ENCODE measurements at places on chromosomes 7 and 10. TPM values are rescaled to one million over a fixed set of nuclear protein-coding genes. Genes with fewer than 3 reads are reported as not detected.

GRCh38 chr10:63145782-63146181, 12.7 kb downstream of the NRBF2 start:
- no peak for DNase-seq

Gene CYP2E1
- total RNA-seq = 2.5 TPM

- no peak for DNase-seq
These were observed 280.2 kb upstream of the PHYHIPL start for GRCh38 chr10:58896229-58896628.

GRCh38 chr10:111295788-111296187, 219.0 kb downstream of the ADRA2A start:
- no peak for DNase-seq

- peak; percentile 74 for DNase-seq
These were observed 32.8 kb upstream of the ARHGAP12 start for GRCh38 chr10:31961277-31962074.

DNA sequence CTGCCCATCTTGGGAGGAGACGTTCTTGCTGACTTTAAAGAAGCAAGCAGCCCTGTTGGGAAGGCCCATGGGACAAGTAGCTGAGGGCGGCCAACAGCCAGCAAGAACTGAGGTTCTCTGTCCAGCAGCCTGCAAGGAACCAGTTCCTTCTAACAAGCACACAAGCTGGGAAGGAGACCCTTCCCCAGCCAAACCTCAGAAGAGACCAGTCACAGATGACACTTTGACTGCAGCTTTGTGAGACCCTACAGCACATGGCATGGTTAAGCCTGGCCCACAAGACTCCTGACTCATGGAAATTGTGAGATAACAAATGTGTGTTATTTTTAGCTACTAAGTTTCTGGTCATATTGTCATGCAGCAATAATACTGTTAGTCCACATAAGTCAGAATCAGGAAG, 99.9 kb downstream of the PRLHR start:
- no peak for DNase-seq

DNA sequence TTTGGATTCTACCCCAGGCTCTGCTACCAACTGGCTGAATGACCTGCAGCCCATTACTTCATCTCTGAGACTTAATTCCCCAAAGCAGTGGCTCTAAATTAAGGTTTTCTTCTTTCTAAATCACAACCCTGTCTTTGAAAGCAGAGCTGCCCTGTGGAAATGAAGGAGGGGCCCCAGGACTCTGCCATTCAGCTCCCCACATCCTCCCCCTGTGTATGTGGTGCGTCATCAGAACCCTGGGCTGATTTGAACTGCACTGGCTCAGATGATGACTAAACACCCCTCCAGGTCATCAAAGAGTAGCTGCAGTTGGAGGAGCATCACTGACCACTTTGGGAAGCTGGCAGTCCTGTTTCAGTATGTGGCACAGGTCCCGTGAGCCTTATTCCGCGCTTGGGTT, 46.6 kb downstream of the BPGM start:
- DNase-seq = peak; percentile 98

DNA sequence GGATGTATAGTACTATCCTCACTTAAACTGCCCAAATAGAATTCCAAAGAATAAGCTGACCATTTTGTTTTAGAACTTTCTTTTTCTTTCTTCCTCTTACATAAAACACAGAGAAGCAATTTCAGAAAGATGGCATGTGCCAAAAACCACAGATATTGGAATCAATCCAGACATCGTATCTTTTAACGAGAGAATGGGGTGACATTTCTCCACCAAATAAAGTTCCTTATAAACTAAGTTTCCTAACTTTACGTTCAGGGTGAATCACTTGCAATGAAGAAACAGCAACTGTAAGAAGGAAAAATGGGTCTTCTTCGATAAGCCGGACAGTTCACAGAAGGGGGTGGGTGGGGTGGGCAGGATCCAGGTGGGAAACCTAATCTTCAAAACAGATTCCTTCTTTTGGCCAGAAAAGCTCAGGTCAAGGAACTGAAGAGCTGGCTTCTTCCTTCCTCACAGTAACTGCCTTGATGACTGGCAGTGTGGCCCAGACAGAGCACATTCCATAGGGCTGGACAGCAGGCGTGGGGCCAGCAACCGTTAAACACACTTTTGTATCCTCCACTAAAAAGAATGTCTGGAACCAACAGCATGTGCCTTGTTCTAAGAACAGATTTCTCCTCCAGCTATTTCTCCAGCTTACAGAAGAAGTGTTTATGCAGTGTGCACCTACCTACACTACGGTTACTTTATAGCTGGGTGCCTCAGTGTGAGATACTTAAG, 31.5 kb downstream of the CREB3L2 start:
- peak; percentile 70 for DNase-seq

Gene RASSF4
- 0.57 TPM for total RNA-seq

GRCh38 chr7:101913247-101913721, 95.9 kb downstream of the CUX1 start:
- DNase-seq = no peak

Gene VIM
- total RNA-seq = 6,746 TPM

Gene CPN1
- total RNA-seq = not detected

- DNase-seq = no peak
These were observed 22.9 kb upstream of the LRRC17 start for GRCh38 chr7:102889851-102890250.

Gene VOPP1
- total RNA-seq = 144 TPM

DNA sequence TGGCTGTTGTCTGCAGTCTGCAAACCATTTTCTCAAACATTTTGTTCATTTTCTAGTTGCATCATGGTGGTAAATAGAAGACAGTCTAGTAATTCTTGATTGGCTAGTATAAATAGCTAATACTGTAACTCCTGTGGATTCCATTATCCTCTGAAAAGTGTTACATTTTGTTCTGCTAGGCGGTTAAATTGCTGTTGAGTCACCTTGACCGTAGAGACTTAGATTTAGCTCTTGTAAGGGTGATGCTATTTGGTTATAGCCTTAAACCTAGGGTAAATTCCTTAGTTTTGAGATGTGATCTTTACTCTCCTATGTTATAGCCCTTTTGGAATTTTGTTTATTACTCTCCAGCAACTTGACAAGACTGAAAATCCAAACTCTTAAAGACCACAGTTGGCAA, 58.8 kb downstream of the SHOC2 start:
- DNase-seq = no peak

DNA sequence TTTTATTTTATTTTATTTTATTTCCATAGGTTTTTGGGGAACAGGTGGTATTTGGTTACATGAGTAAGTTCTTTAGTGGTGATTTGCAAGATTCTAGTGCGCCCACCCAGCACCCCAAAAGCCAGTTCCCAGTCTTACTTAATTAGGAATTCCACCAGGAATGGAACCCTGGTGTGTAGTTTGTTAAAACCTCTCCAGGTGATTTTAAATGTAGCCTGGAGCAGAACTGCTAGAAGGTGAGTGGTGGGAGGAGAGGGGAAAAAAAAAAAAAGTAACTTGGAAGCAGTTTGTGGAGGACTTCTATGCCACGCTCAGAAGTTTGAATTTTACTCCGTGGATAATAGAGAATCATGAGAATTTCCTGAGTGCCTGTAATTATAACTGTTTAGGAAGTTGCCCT, 5.5 kb upstream of the TEX47 start:
- no peak for DNase-seq

GRCh38 chr7:136533732-136534131, 334.7 kb upstream of the CHRM2 start:
- no peak for DNase-seq

DNA sequence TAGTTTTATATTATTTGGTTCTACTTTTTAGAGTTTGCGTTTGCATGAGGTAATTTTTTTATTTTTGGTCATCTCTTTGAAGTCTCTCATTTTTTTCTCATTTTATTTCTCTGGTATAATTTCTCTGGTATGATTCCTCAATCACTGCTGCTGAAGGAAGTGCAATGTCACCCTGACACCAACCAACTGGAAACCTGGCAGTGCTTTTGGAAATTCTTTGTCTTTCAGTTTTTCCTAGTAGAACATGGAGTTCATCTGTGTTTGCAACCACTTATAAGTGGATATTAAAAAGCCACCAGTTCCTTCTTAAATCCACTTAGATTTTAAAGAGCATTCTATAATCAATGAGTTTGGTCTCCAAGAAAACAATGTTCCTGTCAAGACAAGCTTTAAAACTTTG, 291.8 kb downstream of the PRKG1 start:
- no peak for DNase-seq

DNA sequence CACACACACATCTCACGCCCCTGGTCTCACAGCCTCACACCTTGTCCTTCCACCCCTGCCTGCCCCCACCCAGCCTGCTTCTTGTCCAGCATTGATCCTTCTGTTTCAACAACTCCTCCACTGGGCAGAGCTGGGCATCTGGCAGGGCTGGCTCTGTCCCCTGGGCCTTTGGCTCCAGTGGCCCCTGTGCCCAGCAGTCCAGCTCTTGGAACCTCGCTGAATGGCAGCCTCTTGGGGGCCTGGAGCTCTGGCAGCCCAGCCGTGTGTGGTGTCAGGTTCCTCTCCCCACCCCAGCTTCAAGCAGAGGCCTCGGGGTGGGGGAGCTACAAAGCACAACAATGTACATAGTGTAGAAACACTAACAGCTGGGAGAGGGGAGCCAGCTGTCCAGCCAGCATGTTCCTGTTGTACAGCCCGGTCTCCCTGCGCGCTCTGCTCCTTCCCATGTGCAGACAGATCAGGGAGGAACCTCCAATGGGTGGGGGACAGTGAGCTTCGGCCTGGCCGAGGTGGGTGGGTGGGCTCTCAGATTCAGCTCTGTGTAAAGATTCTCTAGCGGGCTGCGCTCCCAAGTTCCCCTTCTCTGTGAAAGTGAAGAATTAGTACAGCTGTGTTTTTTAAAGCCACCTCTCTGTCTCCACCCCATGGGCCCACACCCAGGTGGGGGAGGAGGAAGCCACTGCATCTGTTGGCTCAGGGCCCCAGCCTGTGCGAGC, 19.4 kb downstream of the ZMIZ2 start:
- DNase-seq = no peak

Gene ANXA11
- total RNA-seq = 34.2 TPM

GRCh38 chr10:120282846-120283492, 174.1 kb upstream of the PLPP4 start:
- no peak for DNase-seq

DNA sequence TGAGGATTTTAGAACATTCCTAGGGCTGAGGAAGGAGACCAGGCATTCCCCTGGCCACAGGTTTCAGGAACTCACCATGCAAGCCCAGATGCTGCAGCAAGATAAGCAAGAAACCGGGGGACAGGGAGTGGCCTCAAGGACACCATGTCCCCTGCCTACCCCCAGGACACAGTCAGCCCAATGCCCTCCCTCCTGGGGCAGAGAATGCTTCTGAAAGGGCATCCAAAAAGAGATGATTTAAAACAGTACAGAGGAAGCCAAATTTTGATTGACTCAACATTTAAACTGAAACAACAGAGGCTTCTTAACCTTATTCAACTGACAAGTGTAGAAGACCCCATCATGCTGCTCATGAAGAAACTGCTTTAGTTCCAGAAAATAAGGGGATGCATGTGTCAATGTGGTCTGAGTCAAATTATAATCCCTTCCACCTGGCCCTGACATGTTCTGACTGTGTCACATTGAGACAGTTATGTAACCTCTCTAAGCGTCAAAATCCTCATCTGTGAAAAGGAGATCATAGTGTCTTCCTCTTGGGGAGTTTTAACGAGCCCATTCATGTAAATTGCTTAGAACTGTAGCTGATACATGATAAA, 60.0 kb downstream of the ICA1 start:
- DNase-seq = no peak

Gene CLIP2
- total RNA-seq = 41.9 TPM

DNA sequence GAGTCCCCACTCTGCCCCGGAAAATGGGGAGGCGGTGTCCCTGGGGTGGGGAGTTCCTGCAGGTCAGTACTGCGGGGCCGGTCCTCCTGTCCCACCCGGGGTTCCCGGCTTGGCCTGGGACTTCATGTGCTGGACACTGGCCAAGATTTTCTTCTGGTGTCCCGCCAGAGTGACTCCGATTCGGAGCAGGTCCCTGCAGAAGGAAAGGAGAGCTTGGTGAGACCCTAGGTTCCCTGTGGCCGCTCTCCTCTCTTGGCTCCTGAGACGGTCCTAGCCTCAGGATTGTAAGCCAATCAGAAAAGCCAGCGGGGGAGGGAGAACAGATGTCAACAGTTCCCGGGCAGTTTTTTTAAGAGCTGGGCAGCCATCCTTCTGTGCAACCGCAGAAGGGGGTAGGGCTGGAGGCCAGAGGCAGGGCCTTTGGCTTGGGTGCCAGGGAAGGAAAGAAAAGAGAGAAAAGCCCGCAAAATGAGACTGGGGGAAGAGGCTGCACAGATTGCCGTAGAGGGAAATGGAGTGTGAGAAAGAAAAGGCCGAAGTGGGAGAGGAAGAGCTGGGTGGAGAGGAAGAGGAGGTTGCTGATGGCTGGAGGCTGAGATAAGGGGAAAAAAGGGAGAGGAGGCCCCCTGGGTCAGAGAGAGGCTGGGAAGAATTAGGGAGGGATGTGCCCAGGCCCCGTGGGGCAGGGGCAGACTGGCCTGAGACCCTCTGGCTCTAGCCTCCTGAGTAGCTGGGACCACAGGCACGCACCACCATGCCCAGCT, 23.7 kb downstream of the EPHB4 start:
- peak; percentile 94 for DNase-seq

GRCh38 chr7:33604056-33604455, 301.3 kb upstream of the BMPER start:
- no peak for DNase-seq

- no peak for DNase-seq
These were observed 82.8 kb upstream of the ZNF32 start for GRCh38 chr10:43731486-43731885.

- DNase-seq = no peak
These were observed 1.1 kb downstream of the ACTR1A start for GRCh38 chr10:102501201-102502028.

Gene ETV1
- total RNA-seq = 13.0 TPM

DNA sequence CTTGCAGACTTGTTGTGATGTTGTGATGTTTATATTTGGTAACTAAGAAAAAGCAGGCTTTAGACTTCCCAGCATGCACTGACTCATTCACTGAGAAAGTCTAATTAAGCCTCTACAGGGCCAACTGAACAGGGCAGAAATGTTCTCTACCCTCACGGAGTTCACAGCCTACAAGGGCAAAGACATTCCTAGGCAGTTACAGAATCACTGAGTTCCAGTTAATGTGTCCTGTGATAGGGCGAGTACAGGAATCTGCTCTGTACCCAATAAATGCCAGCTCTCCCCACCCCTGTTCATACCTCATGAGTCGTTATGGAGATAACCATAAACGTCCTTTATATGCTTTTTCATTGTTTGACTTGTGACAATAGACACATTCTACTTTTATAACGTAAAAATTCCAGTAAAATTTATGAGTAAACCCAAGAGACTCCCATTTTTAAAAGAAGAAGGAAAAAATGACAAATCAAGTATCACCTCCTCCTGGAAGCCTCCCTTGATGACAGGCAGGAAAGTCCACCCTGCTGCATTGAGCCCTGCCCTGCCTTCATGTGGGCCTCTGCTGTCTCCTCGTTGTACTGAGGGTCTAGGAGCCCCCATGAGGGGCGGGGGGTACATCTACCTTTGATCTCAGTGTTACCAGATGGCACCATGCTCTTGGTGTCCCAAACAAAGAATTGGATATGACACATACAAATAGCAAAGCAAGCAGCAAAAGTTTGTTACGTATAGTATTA, 14.3 kb downstream of the MUC12 start:
- peak; percentile 51 for DNase-seq

All from Daoy (cell line).